Karpas-422 (cell line): ENCODE measurements at places on chromosomes 7 and 10. TPM values are rescaled to one million over a fixed set of nuclear protein-coding genes. Genes with fewer than 3 reads are reported as not detected.

Gene NUPR2
- not detected in 2 replicates for total RNA-seq

Gene ANKRD61
- total RNA-seq: 0.22 and 0.71 TPM in 2 replicates

Gene NPY4R2
- not detected in 2 replicates for total RNA-seq

Gene INMT
- total RNA-seq: not detected in 2 replicates

Gene KEL
- total RNA-seq: 0.36 TPM in 1 of 2 replicates, not detected in the other

Gene WDR11
- 46.8 and 73.2 TPM in 2 replicates for total RNA-seq

Gene CLCN1
- not detected in 2 replicates for total RNA-seq

Gene GSAP
- 1.3 and 7.1 TPM in 2 replicates for total RNA-seq

Gene OPALIN
- total RNA-seq: not detected in 2 replicates

Gene HOXA9
- total RNA-seq: not detected in 2 replicates

Gene CRTAC1
- not detected in 2 replicates for total RNA-seq

Gene CYP26A1
- 0.29 TPM in 1 of 2 replicates, not detected in the other for total RNA-seq

Gene KAZALD1
- 21.5 and 50.1 TPM in 2 replicates for total RNA-seq

Gene ADIRF
- total RNA-seq: not detected in 2 replicates

Gene KIF11
- 9.1 and 14.2 TPM in 2 replicates for total RNA-seq

Gene SCART1
- total RNA-seq: 6.9 and 7.0 TPM in 2 replicates

Gene ADAM12
- not detected in 2 replicates for total RNA-seq

Gene TFEC
- total RNA-seq: not detected in 2 replicates

Gene CCDC7
- total RNA-seq: 8.9 and 19.7 TPM in 2 replicates
